ENCODE measurements at places on chromosomes 1 and 21.

GRCh38 chr1:99236756-99237155 is 27.5 kb upstream of the PLPPR4 start:
- no peak for DNase-seq

GRCh38 chr1:68116643-68117235 is 66.3 kb upstream of the DIRAS3 start:
- DNase-seq = peak; percentile 43

DNA sequence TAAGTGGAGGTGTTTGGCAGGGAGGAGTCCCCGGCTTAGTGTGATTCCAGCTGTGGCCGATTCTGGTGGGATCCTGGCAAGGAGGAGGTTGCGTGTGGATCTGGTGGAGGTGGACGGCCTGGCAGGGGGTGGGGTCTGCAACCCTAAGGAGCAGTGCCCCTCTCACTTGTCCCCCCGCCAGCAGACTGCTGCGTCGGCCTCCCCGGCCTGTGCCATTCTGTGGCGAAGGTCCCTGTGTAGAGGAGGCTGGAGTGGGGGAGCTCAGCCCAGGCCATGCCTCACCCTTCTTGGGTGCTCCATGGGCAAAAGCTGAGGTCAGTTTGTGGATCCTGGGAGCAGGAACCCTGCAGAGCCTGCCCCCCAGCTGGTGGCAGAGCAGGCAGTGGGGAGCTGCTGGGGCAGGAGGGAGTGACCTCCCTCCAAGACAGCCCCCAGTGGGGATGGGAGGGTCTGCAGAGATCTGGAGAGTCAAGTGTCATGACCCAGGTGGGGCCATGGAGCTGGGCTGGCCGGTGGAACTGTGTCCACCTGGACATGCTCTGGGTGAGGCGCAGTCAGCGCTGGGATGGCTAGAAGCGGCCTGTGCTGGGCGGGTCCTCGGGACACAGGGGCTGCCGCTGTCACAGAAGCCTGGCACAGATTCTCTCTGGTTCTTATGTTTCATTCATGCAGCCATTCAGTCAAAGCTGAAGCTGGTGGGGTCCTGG is 5.3 kb downstream of the MIB2 start:
- no peak for DNase-seq

- no peak for DNase-seq
These were observed 338.0 kb downstream of the MATN1 start for GRCh38 chr1:30385246-30385995.

GRCh38 chr1:24683713-24684162 is 40.6 kb downstream of the SRRM1 start:
- peak; percentile 95 for DNase-seq

GRCh38 chr1:74396933-74397332 is 115.5 kb downstream of the LRRC53 start:
- DNase-seq = no peak

- peak; percentile 27 for DNase-seq
These were observed 23.3 kb downstream of the SLC6A17 start for GRCh38 chr1:110173466-110174105.

DNA sequence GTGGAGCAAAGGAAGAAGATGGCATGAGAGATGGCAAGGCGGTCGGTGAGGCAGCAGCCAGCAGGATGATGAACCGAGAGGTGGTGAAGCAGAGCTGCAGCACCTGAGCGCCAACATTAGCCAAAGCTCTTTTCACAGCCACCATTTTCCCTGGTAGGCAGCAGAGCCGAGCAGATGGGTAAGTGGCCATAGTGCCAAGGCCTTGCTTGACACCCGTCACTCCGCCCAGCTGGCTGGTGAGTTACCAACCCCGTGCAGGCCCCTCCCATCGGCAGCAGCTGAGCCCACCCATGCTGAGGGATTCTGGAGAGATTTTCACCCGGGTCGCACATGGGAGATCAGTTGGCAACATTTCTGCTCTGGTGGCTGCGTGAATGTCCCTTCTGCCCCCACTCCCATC is 647.7 kb downstream of the PTPRU start:
- DNase-seq = no peak

DNA sequence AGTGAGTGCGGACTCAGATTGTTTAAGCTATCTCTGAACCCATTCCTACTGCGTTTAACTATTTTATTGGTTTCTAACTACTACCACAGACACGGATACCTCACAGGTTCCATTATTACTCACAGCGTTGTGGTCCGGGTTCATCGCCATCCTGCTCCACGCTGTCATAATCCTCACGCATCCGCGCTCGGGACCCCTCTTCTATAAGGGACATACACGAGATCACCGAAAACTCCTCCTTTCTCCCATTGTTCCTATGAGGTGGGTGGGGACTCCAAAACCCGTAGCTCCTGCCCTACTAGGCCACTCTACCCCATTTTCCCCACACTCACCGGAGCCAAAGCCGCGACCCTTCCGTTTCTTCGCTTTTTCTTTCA is 610 bp downstream of the RBM8A start:
- DNase-seq = peak; percentile 5

GRCh38 chr21:15121655-15122120 is 56.9 kb upstream of the NRIP1 start:
- DNase-seq = no peak

GRCh38 chr1:39026866-39027507 is 837 bp downstream of the NDUFS5 start:
- DNase-seq = no peak

DNA sequence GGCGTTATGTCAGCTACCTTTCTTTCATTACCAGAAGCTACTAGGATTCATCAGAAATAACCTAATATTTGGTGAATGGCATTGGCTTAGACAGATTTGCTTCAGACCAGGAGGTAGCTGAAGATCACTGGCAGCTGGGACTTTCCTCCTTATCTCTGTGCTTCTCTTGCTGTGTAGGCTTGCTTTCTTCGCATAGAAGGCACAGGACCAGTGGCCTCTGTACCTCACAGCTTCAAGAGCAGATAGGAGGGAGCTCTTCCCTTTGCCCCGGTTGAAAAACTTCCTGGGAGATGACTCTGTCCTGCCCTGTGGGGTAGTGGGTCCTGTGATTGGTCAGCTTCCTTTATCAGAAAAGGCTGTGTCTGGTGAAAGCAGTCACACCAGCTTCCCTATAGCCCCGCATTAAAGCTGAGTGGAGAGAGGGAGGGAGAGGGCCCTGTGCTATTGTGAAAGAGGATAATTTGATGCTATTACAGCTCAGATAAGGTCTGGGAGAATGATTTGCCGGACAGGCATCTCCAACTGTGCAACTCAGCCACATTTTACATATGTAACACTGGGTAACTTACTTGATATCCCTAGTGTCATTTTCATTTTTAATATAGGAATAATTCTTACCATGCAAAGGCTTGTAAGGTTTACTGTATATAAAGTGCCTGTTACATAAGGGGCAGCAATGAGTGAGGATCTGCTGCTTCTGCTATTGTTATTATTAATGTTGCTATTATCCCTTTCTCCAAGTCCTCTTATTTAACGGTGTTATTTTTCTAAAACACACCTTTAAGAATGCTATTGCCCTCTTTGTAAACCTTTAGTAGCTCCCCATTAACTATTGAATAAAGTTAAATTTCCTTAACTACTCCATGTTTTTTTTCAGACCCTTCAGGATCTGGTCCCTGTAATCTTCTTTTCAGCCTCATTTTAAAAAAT is 31.6 kb downstream of the OSBPL9 start:
- DNase-seq = peak; percentile 80

- DNase-seq = peak; percentile 8
These were observed 105.7 kb downstream of the NME7 start for GRCh38 chr1:169261884-169262283.

DNA sequence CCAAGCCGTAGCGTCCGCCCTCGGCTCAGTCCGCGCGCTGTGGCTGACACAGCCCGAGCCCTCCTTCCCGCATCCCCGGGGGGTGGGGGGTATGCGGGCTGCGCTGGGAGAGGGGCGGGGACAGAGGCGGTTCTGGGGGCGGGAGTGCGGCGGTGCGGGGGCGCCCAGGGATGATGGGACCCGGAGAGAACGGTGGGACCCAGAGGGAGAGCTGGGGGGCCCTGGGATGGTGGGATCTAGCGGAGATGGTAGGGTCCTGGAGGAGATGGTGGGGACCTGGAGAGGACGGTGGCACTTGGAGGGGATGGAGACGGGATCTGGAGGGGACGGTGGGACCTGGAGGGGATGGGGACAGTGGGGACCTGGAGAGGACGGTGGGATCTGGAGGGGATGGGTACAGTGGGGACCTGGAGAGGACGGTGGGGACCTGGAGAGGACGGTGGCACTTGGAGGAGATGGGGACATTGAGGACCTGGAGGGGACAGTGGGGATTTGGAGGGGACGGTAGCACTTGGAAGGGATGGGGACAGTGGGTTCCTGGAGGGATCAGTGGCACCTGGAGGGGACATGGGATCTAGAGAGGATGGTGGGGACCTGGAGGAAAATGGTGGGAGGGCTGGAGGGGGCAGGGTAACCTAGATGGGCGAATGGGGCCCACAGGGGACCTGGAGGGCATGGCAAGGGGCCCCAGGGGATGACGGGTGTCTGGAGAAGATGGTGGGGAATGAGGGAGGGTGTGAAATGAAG is 477 bp downstream of the SNAP47 start:
- DNase-seq = no peak

- no peak for DNase-seq
These were observed 44.6 kb upstream of the SLC30A1 start for GRCh38 chr1:211623515-211623914.

DNA sequence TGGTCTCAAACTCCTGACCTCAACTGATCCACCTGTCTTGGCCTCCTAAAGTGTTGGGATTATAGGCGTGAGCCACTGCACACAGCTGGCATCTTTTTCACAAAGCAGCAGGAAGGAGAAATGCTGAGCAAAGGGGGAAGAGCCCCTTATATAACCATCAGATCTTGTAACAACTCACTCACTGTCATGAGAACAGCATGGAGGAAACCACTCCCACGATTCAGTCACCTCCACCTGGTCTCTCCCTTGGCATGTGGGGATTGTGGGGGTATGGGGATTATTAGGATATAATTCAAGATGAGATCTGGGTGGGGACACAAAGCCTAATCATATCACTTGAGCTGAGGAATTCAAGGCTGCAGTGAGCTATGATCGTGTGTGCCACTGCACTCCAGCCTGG is 3.0 kb upstream of the MFSD2A start:
- no peak for DNase-seq

- DNase-seq = no peak
These were observed 66.0 kb upstream of the TINAGL1 start for GRCh38 chr1:31510304-31510703.

- peak; percentile 72 for DNase-seq
These were observed 3.0 kb downstream of the VAMP4 start for GRCh38 chr1:171738911-171739310.

DNA sequence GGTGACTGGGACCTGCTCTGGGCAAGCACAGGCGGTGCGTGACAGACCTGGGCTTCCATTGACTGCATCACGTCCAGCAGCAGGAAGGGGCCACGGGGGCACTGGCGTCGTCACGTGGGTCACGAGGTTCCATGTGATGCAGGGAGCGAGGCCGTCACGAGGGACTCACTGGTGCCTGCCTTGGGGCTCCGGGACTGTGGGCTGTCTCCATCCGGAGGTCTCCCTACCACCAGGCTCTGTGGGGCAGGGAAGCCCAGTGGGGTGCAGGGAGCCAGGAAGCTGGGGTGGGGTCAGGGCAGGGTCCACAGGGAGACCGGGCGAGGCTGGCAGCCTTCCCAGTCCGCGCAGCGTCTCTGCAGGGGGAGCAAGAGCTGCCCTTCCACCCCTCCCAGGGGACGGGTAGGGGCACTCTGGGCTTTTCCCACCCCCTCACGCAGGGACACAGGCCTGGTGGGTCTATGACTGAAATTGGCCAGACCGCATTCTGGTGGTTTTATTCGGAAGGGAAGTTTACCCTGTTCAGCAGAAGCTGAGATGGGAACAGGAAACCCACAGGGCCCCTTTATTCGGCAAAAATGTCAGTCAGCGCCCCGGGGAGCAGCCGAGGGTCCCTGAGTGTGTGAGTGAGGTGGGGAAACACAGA is 416 bp upstream of the TNFRSF14 start:
- no peak for DNase-seq
